Suprapubic skin (tissue), 4 donors: ENCODE measurements at places on chromosomes 7 and 10.
A peak's percentile ranks its signal among the peaks of the same experiment; 100 is the strongest.

GRCh38 chr10:1278306-1278705, 222.1 kb downstream of the WDR37 start:
- no peak for DNase-seq

- no peak for DNase-seq
Measured at GRCh38 chr7:76063114-76063513, 15.2 kb downstream of the MDH2 start.

- no peak for DNase-seq
Measured at GRCh38 chr10:48365668-48366067, 59.2 kb downstream of the MAPK8 start.

GRCh38 chr7:50666124-50666496, 100.9 kb upstream of the DDC start:
- DNase-seq, result no peak

- DNase-seq, result no peak
Measured at GRCh38 chr7:74535951-74536356, 82.2 kb downstream of the GTF2IRD1 start.

- DNase-seq, result peak; percentile 71
Measured at GRCh38 chr7:44279286-44279685, 46.1 kb downstream of the CAMK2B start.

DNA sequence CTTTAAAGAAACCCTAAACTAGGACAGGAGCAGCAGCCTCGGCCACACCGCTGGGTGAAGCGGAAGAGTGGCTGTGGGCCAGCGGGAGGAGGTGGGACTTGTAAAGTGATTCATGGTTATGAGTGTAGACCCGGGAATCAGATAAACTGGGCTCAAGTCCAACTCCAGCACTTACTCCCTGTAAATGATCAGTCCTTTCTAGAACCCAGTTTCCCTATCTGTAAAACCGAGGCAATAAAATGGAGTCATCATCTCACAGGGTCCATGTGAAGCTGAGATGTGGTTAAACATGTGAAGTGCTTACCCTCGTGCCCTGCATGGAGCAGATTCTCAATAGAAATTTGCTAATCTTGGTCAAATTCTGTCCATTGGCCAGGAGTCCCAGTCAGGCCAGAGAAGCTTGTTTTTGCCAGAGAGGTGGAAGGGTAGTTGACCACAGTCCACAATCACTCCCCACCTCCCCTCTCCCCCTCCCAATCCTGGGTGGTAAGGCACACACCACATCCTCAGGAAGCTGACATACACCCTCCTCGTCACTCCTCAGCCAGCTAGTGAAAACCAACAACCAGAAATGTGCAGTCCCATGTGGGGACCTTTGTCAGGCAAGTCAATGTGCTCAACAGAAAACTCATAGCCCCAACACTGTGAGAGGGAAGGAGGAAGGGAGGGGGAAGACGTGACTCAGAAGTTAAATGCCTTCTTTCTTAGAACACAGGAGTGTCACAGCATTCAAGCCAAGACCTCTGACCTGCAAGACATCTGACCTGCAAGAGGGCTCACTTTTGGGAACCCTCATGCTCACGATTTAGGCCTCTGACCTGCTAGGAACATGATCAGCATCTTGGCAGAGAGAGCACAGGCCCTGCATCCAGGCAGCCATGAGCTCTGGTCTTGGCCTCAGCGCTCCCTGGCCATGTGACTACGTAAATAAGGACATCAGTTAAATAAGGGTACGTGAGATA, 145.1 kb downstream of the PLXNA4 start:
- DNase-seq, result no peak

DNA sequence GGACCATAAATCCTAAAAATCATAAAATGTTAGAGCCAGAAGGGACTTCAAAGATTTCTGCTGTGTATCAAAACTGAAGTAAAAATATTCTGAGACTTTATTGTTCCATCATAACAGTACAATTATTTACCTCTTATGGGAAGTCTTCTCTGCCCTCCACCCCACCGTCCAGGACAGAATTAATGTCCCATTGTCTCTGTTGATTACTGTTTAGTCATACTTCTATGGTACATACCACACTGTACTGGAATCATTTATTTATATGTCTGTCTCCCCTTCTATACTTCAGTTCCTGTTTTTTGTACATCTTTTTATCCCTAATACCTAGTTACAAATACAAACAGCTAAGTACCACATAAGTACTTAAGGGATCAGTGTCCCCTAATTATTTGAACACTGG, 91.4 kb upstream of the CAPZA2 start:
- no peak for DNase-seq

DNA sequence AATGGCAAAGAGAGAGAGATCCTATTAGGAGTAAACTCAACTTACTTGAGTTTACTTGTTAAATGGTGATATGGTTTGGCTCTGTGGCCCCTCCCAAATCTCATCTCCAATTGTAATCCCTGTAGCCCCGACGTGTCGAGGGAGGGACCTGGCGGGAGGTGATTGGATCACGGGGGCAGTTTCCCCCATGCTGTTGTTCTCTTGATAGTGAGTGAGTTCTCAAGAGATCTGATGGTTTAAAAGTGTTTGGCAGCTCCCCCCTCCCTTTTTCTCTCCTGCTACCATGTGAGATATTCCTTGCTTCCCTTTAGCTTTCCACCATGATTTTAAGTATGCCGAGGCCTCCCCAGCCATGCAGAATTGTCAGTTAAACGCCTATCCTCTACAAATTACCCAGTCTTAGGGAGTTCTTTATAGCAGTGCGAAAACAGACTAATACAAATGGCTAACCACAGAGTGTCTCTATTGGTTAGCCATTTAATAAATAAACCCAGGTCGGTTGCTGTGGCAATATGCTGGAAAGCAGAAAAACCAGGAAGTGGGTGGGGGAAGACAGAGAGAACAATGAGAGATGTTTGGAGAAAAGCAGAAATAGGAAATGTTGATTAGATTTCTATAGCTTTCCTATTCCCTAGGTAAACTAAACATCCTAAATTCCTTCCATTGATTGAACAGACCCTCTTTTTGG, 3.0 kb upstream of the STMP1 start:
- no peak for DNase-seq

DNA sequence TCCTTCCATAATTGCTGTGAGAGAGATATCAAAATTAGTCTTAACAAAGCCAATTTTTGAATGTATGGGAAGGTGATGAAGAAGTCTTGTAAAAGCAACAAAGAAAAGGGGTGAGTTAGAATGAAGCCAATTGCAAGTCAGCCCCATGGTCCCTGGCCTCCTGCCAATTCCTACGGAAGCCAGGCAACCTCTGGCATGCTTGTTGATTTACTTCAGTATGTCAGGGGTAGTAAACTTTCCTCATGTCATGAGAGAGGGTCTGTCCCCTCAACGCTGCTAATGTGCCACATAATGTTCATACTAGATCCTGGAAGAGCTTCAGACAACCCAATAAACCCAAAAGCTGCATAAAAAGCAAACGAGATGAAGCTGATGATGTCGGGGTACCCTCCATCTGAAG, 159.1 kb upstream of the YAE1 start:
- no peak for DNase-seq

DNA sequence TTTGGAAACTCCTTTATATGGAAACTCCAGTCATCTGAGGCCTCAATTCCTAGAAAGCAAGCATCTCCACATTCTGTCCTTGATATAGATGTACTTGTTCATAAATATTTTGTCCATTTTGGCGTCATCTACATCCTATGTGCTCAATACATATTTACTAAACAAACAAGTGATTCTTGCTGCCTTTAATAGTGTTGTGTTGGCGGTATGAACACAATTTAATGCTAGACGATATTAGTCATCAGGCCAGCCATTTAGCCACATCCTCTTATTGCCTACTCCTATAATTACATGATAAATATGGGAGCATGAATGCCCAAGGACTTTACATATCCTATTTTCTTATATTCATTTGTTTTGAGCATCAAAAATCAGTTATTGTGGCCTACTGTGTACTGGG, 18.5 kb upstream of the IFRD1 start:
- no peak for DNase-seq

- no peak for DNase-seq
Measured at GRCh38 chr10:29828440-29828894, 193.7 kb upstream of the SVIL start.

- DNase-seq, result no peak
Measured at GRCh38 chr10:7424315-7424714, 13.5 kb upstream of the SFMBT2 start.

GRCh38 chr10:28411648-28412047, 108.8 kb upstream of the MPP7 start:
- DNase-seq, result no peak

- DNase-seq, result no peak
Measured at GRCh38 chr10:31939797-31940708, 11.4 kb upstream of the ARHGAP12 start.

GRCh38 chr7:134936893-134937510, 49.3 kb upstream of the AGBL3 start:
- no peak for DNase-seq

DNA sequence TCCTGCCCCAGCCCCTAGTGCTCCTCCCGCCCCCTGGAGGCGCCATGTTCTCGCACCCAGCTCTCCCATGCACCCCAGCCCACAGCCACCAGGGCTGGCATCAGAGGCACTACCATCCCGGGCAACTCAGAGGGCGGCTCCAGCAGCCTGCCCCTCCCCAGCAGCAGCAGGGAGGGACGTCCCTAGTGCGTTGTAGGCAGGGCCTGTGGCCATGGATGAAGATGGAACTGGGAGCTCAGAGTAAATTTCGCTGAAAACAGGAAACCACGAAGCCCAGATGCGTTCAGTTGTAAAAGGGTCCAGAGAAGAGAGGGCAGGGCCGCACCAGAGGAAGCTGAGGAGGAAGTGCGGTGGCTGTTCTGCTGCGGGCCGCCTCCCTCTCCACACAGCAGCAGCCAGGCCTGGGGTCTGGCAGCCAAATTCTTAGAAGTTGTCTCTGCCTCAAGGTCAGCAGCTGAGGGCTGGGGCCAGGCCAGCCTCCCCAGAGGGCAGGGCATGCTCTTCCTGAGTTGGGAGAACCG, 24.6 kb downstream of the VSIR start:
- DNase-seq, result no peak

GRCh38 chr10:86690657-86691084, 22.4 kb downstream of the LDB3 start:
- no peak for DNase-seq
